Frontal cortex (tissue), 4 donors: ENCODE measurements at places on chromosomes 1 and 21. TPM values are rescaled to one million over a fixed set of nuclear protein-coding genes. Genes with fewer than 3 reads are reported as not detected.

GPR89A gene
- 36.3 TPM for total RNA-seq

MROH9 gene
- not detected for total RNA-seq

SLAMF7 gene
- not detected for total RNA-seq

S100A3 gene
- not detected for total RNA-seq

HPCAL4 gene
- 75.4 TPM for total RNA-seq

LCE2A gene
- not detected for total RNA-seq

PRDM16 gene
- 1.6 TPM for total RNA-seq

RPTN gene
- total RNA-seq = not detected

TAS1R1 gene
- total RNA-seq = not detected

THEM5 gene
- total RNA-seq = not detected

CADM3 gene
- 115 TPM for total RNA-seq

UBXN10 gene
- total RNA-seq = 3.3 TPM

AGT gene
- total RNA-seq = 4.1 TPM

GPR52 gene
- 2.9 TPM for total RNA-seq

WDR64 gene
- not detected for total RNA-seq

AADACL3 gene
- total RNA-seq = not detected

ERO1B gene
- 12.6 TPM for total RNA-seq

PLA2G2A gene
- total RNA-seq = not detected

TAS1R3 gene
- 0.41 TPM for total RNA-seq
